ENCODE measurements at places on chromosomes 7 and 10. TPM values are rescaled to one million over a fixed set of nuclear protein-coding genes. Genes with fewer than 3 reads are reported as not detected.

SFMBT2 gene
- 17.4 TPM for total RNA-seq

SCRN1 gene
- 3.5 TPM for total RNA-seq

COL17A1 gene
- not detected for total RNA-seq

AKR1C4 gene
- not detected for total RNA-seq

NXPH1 gene
- not detected for total RNA-seq

GLCCI1 gene
- total RNA-seq, result 9.5 TPM

EPHA1 gene
- total RNA-seq, result 2.8 TPM

GIMAP4 gene
- 57.3 TPM for total RNA-seq

HOXA1 gene
- total RNA-seq, result 0.31 TPM

TEX47 gene
- total RNA-seq, result not detected

UBN2 gene
- 13.0 TPM for total RNA-seq

ARMS2 gene
- total RNA-seq, result not detected

KCNIP2 gene
- 0.96 TPM for total RNA-seq

ANKRD30A gene
- total RNA-seq, result not detected

GPR37 gene
- total RNA-seq, result not detected

DDX21 gene
- 286 TPM for total RNA-seq

POLR2J3 gene
- 23.6 TPM for total RNA-seq

- H3K4me3 ChIP-seq, result no peak overlapping the region
- H3K27me3 ChIP-seq, result no peaks in the 10 kb centered on the region
- H3K27ac ChIP-seq, result no peak overlapping the region
- no peaks in the 10 kb centered on the region for H3K36me3 ChIP-seq
- H3K4me1 ChIP-seq, result peaks cover 8% of the 10 kb centered on the region
Measured at GRCh38 chr7:142585425-142585824, 163.8 kb upstream of the PRSS1 start.

DNA sequence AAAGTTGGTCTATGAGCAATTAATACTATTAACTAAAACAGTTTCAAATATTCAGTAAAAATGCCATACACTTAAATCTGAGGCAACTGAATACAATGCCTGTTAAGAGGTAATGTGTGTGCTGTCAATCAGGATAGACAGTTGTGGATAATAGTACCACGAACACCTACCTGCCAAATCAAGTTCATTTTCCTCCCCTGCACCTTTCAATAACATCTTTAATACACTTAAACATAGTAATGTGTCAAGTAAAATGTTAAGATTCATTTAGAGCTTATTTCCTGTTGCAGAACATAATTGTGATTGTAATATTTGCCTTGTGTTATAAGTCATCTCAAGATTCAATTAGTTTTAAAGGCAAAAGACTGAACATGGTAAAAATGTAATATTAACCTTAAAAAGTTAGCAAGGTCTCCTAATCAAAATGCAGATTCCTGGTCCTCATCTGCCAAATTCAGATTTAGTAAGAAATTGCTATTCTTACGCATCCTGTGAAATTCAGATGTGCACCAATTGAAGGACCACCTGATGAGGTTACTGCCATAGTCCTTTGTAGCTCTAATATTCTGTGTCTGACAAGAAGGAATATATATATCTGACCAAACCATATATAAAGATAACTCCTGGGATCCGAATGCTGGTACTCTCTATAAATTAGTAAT, 37.1 kb downstream of the COL1A2 start:
- H3K4me1 ChIP-seq, result no peaks in the 10 kb centered on the region
- no peak overlapping the region for H3K4me3 ChIP-seq
- H3K36me3 ChIP-seq, result no peaks in the 10 kb centered on the region
- no peak for DNase-seq

- peaks cover 8% of the 10 kb centered on the region for H3K4me1 ChIP-seq
- no peaks in the 10 kb centered on the region for H3K36me3 ChIP-seq
- H3K27me3 ChIP-seq, result no peaks in the 10 kb centered on the region
- H3K4me3 ChIP-seq, result no peak overlapping the region
- no peak overlapping the region for H3K27ac ChIP-seq
Measured at GRCh38 chr7:152513861-152514770, 78.3 kb upstream of the KMT2C start.

- no peak for DNase-seq
- no peak overlapping the region for H3K27ac ChIP-seq
- H3K4me1 ChIP-seq, result peaks cover 10% of the 10 kb centered on the region
- H3K36me3 ChIP-seq, result no peaks in the 10 kb centered on the region
- no peaks in the 10 kb centered on the region for H3K27me3 ChIP-seq
Measured at GRCh38 chr10:43821103-43821502, 172.4 kb upstream of the ZNF32 start.

- peaks cover 13% of the 10 kb centered on the region for H3K4me1 ChIP-seq
- DNase-seq, result no peak
- H3K4me3 ChIP-seq, result no peak overlapping the region
- no peak overlapping the region for H3K27ac ChIP-seq
- no peaks in the 10 kb centered on the region for H3K27me3 ChIP-seq
Measured at GRCh38 chr7:50605059-50605458, 39.9 kb upstream of the DDC start.

DNA sequence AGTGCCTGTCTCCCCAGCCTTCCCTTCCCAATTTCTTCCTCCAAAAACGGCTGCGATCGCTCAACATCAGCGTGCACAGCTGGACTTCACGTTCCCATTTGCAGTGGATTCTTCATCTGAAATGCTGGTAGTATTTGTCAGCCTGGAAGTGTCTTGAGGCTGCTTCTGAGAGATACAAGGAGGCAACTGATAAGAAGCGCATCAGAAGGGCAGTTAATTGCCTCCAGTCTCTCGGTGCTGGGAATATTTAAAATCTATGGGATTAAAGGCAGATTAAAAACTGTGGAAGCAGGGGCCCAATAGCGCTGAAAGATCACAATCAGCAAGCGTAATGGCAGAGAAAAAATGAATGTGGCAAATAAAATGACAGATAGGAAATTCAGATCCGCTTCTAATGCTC, 450.0 kb downstream of the GATA3 start:
- H3K4me3 ChIP-seq, result no peak overlapping the region
- no peaks in the 10 kb centered on the region for H3K36me3 ChIP-seq
- no peak for DNase-seq
- no peaks in the 10 kb centered on the region for H3K4me1 ChIP-seq
- no peak overlapping the region for H3K27ac ChIP-seq

DNA sequence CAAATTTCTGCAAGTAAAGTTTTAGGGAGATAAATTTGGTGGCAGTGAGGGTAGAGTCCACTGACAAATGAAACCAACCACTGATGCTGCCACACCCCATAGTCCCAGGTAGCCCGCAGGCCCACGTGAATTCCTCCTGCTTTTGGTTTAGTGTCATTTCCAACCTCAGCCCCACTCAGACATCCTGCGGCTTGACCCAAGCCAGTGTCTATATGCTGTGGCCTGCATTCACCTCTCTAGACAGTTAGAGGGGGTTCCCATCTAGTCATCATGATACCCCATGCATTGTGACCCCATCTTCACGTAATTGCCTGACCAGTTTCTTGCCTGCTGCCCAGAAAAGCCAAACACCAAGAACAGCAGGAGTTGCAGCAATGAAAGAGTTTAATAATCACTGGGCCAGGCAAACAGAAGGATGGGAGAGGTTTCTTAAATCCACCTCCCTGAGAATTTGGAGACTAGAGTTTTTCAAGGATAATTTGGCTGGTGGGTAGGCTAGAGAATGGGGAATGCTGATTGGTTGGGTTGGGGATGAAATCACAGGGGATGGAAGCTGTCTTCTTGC, 332.0 kb upstream of the GALNT17 start:
- H3K4me1 ChIP-seq, result no peaks in the 10 kb centered on the region
- H3K27me3 ChIP-seq, result no peaks in the 10 kb centered on the region
- no peaks in the 10 kb centered on the region for H3K36me3 ChIP-seq
- no peak for DNase-seq
- no peak overlapping the region for H3K4me3 ChIP-seq

- H3K27me3 ChIP-seq, result no peaks in the 10 kb centered on the region
- no peak for DNase-seq
- peaks cover 3% of the 10 kb centered on the region for H3K4me1 ChIP-seq
- H3K27ac ChIP-seq, result no peak overlapping the region
- H3K4me3 ChIP-seq, result no peak overlapping the region
- no peaks in the 10 kb centered on the region for H3K36me3 ChIP-seq
Measured at GRCh38 chr7:26278770-26279169, 12.9 kb upstream of the SNX10 start.

- peaks cover 6% of the 10 kb centered on the region for H3K4me1 ChIP-seq
- H3K36me3 ChIP-seq, result no peaks in the 10 kb centered on the region
- H3K27ac ChIP-seq, result peak overlapping the region; percentile 68
- H3K27me3 ChIP-seq, result peaks cover 11% of the 10 kb centered on the region
- peak overlapping the region; percentile 41 for H3K4me3 ChIP-seq
Measured at GRCh38 chr7:50791938-50792341, 9.2 kb upstream of the GRB10 start.

DNA sequence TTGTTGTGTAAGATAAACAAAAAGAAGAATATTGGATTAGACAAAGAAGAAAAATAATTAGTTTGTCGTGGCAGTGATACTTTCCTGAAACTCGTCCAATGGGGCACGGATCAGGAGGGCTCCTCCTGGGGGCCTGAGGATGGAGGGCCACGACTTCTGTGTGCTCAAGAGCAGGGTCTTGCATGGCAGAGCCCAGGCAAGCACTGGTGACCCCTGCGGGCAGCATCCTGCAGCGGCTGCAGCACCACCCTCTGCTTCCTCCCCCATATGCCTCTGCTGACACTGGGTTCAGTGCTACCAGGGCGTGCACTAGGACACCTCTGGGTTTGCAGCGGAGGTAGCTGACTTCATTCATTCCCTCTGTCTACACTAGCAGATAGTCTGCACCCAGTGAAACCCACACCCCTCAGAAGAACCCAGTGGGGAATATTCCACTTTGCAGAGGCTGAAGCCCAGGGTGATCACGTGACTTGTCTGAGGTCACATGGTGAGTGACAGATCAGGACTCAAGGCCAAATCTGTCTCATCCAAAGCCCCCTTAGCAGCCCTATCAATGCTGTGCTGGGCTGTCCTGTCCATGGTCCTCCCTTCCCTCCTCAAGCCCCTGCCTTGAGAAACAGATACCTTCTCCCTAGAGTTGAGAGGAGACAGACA, 375.5 kb downstream of the TCERG1L start:
- H3K4me3 ChIP-seq, result no peak overlapping the region
- H3K36me3 ChIP-seq, result no peaks in the 10 kb centered on the region
- H3K27ac ChIP-seq, result no peak overlapping the region

DNA sequence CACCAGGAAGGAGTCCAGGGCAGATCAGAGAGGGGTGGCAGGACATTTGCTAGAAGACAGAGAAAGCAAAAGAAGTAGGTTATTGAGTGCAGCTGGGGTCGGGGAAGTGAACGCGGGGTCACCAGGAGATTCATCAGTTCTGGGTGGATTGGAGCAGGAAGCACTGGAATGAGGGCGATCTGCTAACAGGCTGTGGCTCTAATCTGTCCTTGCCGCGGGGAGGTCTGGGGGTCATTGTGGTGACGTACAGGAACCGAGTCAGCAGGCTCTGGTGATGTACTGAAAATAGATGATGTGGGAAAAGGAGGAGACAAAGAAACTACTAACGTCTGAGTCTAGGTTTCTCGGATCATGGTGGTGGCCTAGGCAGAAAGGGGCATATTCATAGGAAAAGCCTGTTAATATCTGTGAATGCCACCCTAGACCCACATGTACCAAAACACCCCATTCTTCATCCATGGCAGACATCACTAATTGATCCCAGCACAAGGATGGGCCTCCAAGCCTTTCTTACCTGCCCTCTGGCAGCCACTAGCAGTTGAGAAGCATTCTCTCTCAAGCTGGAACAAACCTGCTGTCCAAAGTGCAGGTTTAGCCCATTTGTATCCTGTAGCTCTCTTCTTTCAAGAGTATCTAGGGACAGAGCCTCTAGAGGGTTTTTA, 134.5 kb downstream of the C10orf105 start:
- no peak overlapping the region for H3K27ac ChIP-seq
- no peaks in the 10 kb centered on the region for H3K36me3 ChIP-seq
- DNase-seq, result no peak
- no peaks in the 10 kb centered on the region for H3K27me3 ChIP-seq
- no peaks in the 10 kb centered on the region for H3K4me1 ChIP-seq
- no peak overlapping the region for H3K4me3 ChIP-seq

- peaks cover 55% of the 10 kb centered on the region for H3K4me1 ChIP-seq
- no peak for DNase-seq
- H3K27ac ChIP-seq, result no peak overlapping the region
- H3K4me3 ChIP-seq, result no peak overlapping the region
- H3K36me3 ChIP-seq, result peaks cover 44% of the 10 kb centered on the region
- no peaks in the 10 kb centered on the region for H3K27me3 ChIP-seq
Measured at GRCh38 chr10:80506189-80506575, 31.5 kb upstream of the SH2D4B start.

DNA sequence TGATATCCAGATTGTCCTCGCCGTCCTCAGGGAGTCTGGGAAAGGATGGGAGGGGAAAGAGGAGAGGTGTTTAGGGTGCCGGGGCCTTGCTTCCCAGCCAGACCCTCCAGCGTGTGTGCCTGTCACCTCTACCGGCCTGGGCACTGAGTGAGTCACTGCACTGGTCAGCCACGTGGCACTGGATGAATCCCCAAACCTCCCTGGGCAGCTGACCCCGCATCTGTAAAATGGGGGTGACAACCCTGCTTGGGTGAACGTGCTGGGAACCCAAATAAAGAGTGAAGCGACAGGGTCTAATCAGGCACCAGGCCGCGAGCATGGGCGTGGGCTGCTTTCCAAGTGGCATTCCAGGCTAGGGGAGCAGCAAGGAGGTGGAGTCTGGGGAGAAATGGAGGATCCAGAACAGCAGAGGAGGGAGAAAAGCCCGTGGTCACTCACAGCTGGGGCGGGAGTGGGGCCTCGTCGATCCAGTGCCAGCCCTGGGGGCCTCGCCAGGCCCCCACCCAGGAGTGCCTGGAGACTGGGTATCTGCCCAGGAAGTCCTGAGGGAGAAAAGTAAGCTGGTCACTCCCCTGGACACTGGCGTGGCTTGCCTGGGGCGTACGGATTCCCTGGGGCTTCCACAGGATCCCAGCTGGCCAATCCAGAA, 29.7 kb downstream of the KLRG2 start:
- H3K27me3 ChIP-seq, result no peaks in the 10 kb centered on the region
- no peaks in the 10 kb centered on the region for H3K4me1 ChIP-seq
- no peak overlapping the region for H3K27ac ChIP-seq
- DNase-seq, result no peak

- no peak for DNase-seq
- H3K27me3 ChIP-seq, result peaks cover 14% of the 10 kb centered on the region
- peaks cover 1% of the 10 kb centered on the region for H3K4me1 ChIP-seq
- H3K36me3 ChIP-seq, result no peaks in the 10 kb centered on the region
- H3K27ac ChIP-seq, result no peak overlapping the region
Measured at GRCh38 chr7:157282141-157282801, 54.5 kb upstream of the DNAJB6 start.

DNA sequence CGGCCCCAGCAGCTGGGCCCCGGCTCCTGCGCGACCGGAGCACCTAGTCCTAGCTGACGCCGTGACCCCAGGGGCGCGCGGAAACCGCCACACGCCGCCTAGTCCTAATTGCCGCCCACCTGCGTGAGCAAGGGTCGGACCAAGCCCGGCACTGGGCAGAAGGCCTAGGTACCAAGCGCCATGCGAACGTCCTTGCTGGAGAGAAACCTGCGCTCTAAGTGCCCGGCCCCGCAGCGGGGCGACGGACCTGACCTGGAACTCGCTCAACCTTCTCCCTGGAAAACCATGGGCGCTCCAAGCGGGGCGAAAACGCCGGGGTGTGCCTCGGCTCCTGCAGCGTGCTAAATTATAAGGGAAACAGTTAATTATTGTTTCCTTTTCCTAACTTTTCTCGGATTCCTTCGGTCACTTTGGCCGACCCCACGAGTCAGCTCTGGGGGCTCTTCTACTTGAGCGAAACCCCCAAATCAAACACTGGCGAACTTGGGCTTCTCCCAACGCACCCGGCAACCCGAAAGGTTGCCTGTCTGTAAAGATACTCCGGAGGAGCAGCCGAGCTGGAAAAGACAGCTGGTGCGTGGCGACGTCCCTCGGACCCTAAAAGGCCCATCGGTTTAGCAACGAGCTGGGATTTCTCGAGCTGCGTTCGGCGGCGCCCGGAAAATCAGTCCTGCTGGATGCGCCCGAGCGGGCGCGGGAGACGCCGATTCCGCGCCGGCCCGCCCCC, 5.3 kb upstream of the EBF3 start:
- no peaks in the 10 kb centered on the region for H3K4me1 ChIP-seq
- H3K27me3 ChIP-seq, result peaks cover 30% of the 10 kb centered on the region
- H3K27ac ChIP-seq, result no peak overlapping the region
- no peaks in the 10 kb centered on the region for H3K36me3 ChIP-seq
- H3K4me3 ChIP-seq, result no peak overlapping the region
